ENCODE measurements at places on chromosomes 1 and 21. TPM values are rescaled to one million over a fixed set of nuclear protein-coding genes. Genes with fewer than 3 reads are reported as not detected.

DNA sequence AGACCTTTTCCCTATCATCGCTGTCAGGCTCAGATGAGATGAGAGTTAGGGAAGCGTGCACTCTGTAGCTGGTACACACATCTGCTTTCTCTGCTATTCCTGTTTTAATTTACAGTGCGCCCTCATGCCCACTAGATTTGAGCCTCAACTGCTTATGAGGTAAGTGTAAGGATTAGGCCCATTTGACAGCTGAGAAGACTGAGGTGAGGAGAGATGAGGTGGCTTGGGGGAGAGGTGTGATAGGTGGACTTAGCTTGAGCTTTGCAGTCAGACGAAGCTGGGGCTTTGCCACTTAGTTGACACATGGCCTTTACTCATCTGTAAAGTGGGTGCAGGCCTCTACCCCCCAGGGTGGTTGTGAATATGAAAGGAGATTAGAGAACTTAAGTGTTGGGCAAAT is 8.5 kb downstream of the TMEM61 start:
- no peak for DNase-seq

- no peak for DNase-seq
These were observed 3.5 kb upstream of the RAP1A start for GRCh38 chr1:111615870-111616715.

The RGS13 gene
- 2.3 TPM for polyA plus RNA-seq

GRCh38 chr1:91548376-91549040 is 47.9 kb downstream of the CDC7 start:
- no peak for DNase-seq

- DNase-seq, result peak; percentile 41
These were observed 11.5 kb downstream of the KCNA2 start for GRCh38 chr1:110594456-110595352.

- no peak for DNase-seq
These were observed 393.2 kb upstream of the CXADR start for GRCh38 chr21:17119466-17120297.

DNA sequence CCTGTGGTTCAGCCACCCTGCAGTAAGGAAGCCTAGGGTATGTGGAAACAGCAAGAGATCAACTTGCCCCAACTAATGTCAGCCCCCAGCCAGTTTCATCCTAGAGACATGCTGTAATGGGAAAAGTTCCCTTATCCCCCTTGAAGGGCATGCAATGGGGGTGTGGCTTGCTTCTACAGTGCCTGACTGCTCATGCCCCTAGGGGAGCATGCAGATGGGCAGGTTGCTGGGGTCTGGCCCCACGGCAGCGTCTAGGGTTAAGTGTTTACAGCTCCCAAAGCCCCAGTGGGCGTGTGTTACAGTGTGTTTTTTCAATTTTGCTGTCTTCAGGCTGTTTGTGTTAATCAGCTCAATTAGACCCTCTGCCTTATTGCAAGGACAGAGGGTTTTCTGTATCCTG is 1105.9 kb downstream of the AMY1C start:
- no peak for DNase-seq

- no peak for DNase-seq
These were observed 3.1 kb downstream of the DNAJB4 start for GRCh38 chr1:78007677-78008341.

- DNase-seq, result no peak
These were observed 270.0 kb upstream of the VAMP3 start for GRCh38 chr1:7501084-7501491.

DNA sequence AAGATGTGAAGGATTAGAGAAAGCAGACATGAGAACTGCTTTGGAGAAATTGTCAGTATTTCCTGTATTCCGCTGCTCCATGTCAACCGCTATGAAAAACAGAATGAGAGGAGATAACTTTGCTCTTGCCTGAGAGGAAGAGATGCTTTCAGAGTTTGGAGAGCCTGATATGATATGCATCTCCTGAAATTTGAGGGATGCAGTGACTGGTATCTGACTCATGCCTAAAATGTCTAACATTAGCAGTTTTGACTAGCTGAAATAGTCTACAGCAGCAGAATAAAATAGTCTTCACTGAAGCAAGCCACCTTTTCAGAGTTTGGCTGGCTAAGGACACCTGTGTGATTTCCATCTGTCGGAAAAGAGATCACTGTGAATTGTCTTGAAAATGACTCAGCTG is 165.8 kb upstream of the LRRC7 start:
- no peak for DNase-seq

- no peak for DNase-seq
These were observed 122.6 kb downstream of the XPR1 start for GRCh38 chr1:180754453-180754852.

GRCh38 chr1:196877964-196878363 is 9.9 kb upstream of the CFHR4 start:
- DNase-seq, result no peak

The MYOG gene
- polyA plus RNA-seq, result 0.66 TPM

- no peak for DNase-seq
These were observed 1.1 kb downstream of the OBSCN start for GRCh38 chr1:228208831-228209551.

DNA sequence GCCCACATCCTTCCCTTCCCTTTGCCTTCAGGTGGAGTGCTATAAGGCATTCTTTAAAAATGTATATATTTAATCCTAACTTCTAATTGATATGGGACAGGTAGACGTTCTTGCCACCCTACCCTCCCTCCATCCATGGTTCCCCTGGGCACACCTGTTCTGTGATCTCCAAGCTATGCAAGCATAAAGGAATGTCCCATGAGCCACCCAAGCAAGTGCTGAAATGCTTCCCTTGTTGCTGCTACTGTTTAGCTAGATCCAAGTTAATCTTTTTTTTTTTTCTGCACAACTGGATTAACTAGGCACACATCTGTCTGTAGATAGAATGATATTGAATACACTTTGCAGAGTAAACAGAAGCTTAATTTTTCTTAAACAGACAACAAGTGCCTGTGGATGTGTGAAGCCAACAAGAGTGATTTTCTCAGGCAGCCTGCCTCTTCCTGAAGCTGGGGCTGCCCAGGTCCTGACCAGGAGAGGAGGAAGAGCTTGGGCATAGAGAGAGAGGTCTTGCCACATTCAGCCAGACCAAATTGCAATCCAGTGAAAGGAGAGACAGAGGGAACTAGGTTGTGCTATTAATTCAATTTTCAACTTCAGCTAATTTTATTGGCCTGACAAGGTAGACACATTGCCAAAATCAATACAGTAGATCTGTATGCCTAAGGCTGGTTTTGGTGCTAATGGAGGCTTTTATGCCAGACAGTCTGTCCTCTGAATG is 28.2 kb upstream of the ATP1B1 start:
- DNase-seq, result no peak

- no peak for DNase-seq
These were observed 3.8 kb downstream of the PDPN start for GRCh38 chr1:13587256-13588030.

The KLHDC8A gene
- polyA plus RNA-seq, result 8.7 TPM

- no peak for DNase-seq
These were observed 11.5 kb downstream of the COP1 start for GRCh38 chr1:176195547-176195946.

- DNase-seq, result no peak
These were observed 50.7 kb downstream of the MATN1 start for GRCh38 chr1:30672661-30673060.

GRCh38 chr1:66476774-66477173 is 57.2 kb upstream of the SGIP1 start:
- no peak for DNase-seq

DNA sequence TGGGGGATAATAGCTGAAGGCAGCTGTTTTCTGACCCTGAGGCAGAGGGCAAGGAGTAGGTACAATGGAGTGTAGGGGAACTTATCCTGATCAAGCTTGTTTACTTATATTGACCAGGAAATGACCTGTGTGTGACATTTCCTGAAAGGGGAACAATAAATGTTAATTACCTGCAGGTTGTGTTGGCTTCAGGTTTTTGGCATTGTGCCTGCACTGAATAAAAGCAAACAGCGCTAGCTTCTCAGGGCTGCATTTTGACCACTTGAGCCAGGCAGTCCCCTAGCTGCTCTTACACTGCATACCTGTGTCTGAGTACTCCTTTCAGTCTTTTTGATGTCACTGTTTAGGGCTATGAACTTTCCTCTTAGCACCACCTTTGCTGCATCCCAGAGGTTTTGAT is 40.6 kb downstream of the DRAM2 start:
- DNase-seq, result no peak

The TNFAIP8L2 gene
- 5.0 TPM for polyA plus RNA-seq

DNA sequence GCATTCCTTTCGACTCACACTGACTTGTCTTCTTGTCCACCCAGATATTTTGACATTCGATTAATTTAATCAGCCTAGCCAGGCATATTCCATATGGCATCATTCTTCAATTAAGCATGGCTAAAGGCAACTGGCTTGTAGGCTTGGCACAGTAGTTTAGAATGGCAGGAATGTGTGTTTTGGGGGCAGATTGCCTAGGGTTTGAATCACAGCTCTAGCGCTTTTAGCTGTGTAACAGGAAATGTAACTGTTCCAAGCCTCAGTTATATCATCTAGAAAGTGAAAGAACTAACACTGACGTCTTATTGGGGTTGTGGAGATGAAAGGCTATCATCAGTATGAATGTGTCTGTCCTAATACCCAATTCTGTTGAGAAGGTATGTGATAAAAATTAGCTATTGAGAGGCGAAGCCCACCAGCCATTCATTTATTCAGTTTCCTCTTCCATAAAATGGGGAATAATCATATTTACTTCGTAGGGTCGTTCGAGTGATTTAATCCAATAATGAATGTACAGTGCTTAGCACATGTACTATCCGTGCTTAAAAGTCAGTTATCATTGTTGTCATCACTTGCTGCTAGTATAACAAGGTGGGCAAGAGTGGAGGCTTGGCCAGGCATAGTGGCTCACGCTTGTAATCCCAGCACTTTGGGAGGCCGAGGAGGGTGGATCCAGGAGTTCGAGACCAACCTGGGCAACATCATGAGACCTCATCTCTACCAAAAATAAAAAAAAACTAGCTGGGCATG is 41.6 kb upstream of the GRHL3 start:
- DNase-seq, result no peak

DNA sequence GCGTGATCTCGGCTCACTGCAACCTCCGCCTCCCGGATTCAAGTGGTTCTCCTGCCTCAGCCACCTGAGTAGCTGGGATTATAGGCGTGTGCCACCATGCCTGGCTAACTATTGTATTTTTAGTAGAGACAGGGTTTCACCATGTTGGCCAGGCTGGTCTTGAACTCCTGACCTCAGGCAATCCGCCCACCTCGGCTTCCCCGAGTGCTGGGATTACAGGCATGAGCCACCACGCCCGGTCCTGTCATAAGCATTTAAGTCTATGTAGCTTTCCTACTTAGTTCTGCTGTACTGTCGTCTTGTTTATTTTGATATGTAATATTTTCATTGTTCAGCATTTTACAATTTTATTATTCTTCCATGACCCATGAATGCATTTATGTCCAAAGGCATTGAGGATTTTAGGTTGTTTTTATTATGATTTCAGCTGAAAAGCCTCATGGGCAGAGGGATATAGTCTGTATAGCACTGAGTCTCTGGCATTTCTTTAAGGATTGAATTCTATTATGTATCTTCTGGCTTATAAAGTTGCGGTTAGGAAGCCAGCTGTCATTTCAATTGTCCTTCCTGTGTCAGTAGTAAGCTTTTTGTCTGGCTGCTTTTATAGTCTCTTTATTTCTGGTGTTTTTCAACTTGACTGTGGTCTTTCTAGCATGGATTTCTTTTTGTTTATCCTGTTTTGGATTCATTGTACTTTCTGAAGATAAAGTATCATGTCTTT is 9.2 kb downstream of the AGPAT3 start:
- no peak for DNase-seq

The RGS18 gene
- polyA plus RNA-seq, result 4.1 TPM

DNA sequence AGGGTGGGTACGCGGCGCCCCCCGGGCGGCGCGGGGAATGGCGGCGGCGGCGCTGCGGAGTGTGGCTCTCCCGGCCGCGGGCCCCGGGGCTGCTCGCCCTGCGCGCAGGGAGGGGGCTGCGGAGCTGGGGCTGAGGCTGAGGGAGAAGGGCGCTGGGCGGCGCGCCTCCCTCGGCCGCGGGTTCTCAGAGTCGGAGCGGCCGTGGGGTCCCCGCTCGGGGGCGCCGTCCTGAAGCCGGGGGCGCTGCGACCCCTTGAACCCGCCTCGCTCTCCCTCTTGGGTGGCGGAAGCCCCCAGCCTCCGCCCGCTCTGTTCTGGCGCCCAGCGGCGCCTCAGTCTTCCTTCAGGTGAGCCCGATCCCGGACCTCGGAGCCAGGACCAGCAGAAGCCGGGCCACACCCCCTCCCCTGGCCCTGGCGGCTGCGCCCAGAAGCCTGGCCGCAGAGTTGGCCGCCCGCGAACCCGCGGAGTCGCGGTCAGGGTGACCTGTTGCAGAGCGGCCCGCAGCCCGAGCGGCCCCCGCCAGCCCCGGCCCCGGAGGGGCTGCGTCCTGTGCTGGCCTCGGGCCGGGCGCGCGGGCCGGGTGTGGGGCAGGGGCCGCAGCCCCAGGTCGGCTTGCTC is 532 bp downstream of the RALGPS2 start:
- DNase-seq, result no peak

DNA sequence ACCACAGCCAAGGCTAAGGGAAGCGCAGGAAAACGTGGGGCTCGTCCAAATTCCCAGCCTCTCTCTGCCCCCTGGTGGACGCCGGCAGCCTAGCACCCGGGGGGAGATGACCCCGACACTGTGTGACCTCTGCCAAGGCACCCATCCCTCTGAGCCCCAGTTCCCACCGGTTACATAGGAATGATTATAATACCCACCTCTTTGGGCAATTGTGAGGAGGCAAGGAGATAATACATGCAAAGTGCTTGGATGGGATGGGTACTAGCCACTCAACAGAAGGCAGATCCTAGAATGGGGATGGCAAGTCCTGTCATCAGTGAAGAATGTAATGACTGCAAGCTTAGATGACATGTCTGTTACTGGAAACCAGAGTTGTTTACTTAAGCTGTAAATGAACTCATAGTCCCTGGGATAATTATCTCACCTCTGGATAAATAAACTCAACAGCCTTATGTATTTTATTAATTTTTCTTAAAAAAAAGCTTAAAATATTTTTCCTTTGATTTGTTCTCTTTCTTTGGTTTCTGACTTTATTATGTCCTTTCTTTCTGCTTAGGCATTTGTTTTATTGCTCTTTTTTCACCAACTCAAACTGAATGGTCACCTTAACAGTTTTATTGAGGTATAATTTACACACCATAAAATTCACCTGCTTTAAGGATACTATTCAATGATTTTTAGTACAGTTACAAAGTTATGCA is 11.3 kb upstream of the BMP8B start:
- peak; percentile 67 for DNase-seq

- no peak for DNase-seq
These were observed 129.9 kb downstream of the C1orf94 start for GRCh38 chr1:34306568-34306967.

GRCh38 chr1:161171191-161171590 is 5.0 kb downstream of the PPOX start:
- no peak for DNase-seq

GRCh38 chr1:201320168-201320788 is 37.0 kb downstream of the PKP1 start:
- DNase-seq, result no peak

GRCh38 chr1:12147201-12147701 is 19.5 kb upstream of the TNFRSF1B start:
- DNase-seq, result no peak

- DNase-seq, result peak; percentile 16
These were observed 8.6 kb downstream of the SLC30A7 start for GRCh38 chr1:100904528-100904927.
